ENCODE measurements at places on chromosomes 5 and 9.

DNA sequence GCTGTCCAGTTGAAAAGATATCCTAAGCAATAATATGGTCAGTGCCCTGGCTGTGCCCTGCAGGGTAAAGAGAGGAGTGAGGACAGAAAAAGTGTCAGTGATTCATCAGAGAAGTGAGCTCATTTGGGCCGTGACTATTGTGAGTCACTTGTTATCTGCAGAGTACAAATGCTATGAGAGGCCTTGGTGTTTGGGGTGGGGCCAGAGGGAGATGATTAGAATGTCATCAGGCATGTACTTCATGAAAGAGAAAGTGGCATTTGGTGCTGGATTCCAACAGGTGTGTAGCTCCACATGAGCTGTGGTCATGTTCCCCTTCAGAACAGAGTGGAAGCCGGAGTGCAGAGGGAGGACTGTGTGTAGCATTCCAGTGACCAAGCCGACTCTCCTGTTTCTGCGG, 174.1 kb downstream of the KDM4C start:
- no peak for DNase-seq

DNA sequence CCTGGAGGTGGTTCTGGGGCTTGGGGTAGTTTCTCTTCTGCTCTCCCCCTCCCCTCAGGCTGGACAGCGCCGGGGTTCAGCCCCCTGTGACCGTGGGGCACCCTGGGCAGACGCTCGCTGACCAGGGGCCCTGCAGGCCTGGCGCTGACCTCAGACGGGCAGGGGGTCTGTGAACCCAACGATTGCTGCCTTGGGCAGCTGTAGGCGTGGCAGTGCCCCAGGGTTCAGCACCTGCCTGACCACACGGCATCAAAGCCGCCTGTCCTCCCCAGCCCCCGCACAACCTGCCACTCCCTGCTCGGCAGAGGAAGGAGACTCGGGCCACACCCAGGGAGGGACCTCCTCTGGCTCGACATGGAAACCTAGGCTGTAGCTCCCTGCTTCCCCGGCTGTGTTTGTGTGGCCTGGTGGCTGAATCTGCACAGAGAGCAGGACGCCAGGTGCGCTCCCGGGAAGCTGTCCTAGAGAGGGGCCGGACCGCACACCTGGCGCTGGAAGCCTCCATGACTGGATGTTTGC, 12.2 kb downstream of the LCN12 start:
- no peak for DNase-seq

DNA sequence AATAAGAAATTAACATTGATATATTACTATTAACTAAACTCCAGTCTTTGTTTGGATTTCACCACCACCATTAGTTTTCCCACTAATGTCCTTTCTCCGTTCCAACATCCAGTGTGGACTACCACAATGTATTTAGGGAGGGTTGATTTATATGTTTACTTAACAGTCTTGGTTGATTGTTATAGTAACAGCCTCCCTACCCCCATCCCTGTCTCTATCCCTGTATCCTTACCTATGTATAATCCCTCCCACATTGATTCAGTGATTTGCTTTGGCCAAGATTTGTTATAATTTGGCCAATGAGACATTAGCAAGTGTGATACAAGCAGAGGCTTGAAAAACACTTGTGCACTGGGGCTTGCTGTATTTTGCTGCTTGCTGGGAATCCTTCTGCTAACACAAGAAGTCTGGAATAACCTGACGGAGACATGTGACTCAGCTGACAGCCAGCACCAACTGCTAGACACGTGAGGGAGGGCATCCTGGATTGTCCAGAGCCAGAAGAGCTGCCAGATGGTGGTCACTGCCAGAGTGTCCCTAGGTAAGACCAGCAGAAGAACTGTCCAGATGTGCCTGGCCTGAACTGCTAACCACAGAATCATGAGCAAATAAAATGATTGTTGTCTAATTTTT, 51.2 kb upstream of the TCF7 start:
- DNase-seq: no peak

DNA sequence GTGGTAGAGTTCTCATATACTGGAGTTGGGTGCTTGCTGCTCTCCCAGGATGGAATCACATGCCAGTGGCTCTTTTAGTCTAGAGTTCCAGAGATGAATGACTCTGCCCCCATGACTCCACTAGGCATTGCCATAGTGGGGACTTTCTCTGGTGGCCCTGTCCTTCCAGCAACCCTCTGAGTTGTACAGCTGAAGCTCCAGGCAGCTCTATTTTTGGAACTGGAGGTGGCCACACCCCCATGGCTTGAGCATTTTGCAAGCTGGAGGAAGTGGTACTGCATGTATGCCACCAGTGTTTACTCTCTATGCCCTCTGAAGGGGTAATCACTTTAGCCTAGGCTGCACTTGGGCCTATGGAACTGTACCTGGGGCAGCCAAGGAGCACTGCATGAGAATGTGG, 112.6 kb downstream of the RANBP17 start:
- no peak for DNase-seq

DNA sequence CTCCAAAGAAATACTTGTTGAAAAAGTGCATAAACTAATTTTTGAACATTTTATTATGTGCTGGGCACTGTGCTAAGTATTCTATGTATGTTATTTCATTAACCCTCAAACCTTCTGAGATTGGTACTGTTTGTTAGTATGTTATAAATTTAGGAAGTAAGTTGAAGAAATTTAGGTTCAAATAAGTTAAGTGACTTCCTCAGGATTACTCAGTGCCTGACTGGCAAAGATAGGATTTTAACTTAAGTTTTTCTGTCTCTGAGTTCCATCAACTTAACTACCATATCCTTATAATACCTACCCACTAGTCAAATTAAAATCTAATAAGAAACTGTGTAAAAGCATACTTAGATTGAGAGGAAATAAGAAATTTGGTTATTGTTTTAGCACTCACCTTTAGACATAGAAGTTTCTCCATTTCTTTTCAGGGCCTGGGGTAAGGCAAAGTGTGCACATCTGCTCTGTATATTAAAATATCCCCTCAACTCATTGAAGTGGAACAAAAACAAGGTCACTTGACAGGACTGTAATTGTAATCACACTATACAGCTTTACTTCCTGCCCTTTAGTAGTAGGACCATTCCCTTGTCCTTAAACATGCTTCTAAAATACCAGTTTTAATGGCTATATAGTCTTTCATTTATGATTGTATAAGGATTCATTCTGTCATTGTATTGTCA, 15.2 kb downstream of the TGFBR1 start:
- no peak for DNase-seq

DNA sequence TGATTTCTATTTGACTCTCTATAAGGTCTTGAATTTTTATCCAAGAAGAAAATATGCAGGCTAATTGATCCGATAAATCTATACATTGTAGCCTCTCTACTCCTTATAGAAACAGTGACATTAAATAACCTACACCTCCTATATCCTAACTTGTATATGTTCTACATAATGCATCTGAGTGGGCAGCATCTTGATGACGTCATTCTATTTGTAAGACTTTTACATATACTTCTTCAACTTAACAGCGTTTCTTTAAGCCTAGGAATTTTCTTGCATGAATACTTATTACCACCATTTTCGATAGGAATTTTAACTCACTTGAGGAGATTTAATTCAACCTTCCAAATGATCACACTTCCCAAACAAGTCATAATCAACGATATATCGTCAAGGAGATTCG, 869.0 kb downstream of the PTPRD start:
- no peak for DNase-seq

All from natural killer cell treated with Interleukin-12 subunit alpha and Interleukin-12 subunit beta and Interleukin-15 and Interleukin-18, amount 100 ng/mL, for 72 hours (primary cell).